ENCODE measurements at places on chromosomes 1 and 21. TPM values are rescaled to one million over a fixed set of nuclear protein-coding genes. Genes with fewer than 3 reads are reported as not detected.

Gene LBR
- 32.2 TPM for total RNA-seq

Gene NTNG1
- 0.06 TPM for total RNA-seq

Gene FLG2
- total RNA-seq = not detected

Gene SLC44A3
- 1.7 TPM for total RNA-seq

Gene ARHGAP29
- 37.7 TPM for total RNA-seq

Measured in aortic smooth muscle cell (primary cell).